ENCODE measurements at places on chromosomes 3 and 15.

DNA sequence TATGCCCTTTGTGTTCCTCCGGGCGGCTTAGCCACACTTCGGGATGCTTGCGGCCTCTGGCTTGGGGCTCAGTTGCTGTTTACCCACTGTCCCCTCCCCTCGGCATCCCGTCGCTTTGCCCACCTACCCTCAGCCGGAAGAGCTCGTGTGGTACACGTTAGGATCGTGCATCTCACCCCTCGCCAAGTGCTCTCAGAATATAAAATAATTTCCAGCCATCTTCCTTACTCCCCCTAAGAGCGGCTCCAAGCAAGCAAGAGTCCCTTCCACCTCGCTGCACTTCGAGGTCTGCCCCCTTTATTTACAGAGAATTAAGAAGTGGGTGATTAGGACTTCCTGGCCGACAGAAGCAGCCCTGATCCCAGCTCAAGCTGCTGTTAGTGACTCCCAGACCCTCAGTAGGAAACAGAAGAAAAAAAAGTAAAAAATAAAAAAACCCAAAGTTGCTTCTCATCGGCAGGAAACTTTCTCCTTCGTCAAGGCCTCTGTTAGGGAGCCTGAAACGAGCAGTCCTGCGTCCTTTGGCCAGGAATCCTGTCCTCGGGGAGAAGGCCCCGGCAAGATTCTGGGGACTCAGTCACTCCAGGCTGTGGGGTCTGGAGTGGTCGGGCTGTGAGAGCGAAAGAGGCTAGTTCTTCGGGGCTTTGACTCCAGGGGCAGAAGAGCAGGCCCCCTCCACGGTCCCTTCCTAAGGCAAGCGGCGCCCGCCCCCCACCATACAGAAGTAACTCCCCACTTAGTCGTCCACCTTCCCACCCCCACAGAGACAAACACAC is 3.0 kb downstream of the MEIS2 start:
- DNase-seq, result no peak

DNA sequence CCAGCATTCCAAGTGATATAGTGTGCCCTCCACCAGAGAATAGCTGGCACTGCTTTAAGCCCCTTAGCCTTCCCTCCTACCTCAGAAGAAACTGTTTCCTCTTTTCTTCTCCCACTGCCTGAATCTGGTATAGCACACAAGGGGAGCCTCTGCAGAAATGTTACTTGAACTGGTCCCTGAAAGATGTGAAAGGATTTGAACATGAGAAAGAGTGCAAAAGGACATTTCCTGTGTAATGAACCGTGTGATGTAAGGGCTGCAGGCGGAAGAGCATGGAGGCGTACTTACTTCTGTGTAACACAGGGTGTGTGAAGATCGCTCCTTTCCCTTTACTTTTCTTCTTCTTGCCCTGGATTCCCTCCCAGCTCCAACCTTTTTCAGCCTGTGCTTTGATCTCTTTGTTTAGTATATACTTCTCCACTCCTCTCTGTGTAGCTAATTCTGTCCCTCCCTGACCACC is 8.4 kb downstream of the TMOD3 start:
- DNase-seq, result no peak

GRCh38 chr3:148223266-148223665 is 474.4 kb upstream of the AGTR1 start:
- DNase-seq, result no peak

- no peak for DNase-seq
Measured at GRCh38 chr3:32379831-32380500, 11.7 kb upstream of the CMTM7 start.

GRCh38 chr15:29677455-29677854 is 144.8 kb downstream of the TJP1 start:
- no peak for DNase-seq

DNA sequence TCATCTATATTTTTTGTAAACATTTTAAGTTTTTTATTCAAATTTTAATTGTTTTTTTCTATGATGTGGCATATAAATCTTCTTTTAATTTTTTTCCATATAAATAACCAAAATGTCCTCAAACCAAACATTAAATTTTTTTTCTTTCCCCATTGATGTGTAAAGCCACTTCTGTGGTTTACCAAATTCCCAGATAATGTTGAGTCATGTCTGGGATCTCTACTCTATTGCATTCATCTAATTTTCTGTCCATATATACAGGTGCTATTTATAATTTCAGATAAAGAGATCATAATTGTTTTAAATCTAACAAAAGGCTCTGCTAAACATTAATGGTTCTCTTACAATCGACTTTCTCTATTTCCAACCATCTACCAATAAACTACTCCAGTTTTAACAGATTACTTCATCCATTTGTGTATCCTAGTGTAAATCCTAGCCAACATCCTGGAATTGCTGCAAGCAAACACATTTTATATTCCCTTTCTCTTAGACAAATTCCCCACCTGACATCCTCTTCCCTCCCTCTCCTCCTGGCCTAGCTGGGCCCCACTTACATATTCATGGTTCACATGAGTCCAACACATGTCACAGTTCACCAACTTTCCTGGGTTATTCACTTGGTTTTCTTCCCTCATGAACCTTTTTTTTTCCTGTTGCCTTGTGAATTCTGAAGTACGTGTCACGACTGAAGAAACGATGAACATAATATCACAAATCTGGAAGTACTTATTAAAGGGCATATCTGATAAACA is 368.0 kb upstream of the AGTR1 start:
- no peak for DNase-seq

DNA sequence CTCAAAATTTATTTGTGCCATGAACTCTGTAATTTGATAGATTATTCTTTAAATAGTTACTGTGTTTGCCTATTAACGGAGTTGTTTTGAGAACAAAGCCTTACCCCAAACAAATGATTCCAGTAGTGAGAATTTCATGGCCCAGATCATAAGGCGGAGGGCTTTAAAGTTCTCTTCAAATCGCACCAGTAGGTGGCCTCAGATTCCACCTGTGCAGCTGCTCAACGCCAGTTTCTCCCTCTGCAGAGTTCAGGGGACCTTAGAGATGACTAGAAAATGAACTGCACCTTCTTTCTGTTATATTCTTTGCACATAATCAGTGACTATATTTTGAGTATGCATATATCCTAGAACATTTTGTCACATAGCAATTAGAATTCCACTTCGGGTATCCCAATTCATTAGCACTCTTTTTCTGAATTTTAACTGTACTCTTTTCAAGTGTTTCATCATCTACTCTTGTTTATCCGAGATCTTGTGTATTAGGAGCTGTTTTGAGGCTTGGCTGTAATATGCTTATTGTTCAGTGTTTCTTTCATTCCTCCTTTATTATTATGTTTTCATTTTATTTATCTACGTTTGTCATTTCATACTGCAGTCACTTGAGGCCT is 232.6 kb upstream of the CHRM5 start:
- DNase-seq, result no peak

GRCh38 chr3:171822431-171823106 is 12.3 kb upstream of the PLD1 start:
- no peak for DNase-seq

GRCh38 chr15:42035435-42035761 is 14.6 kb upstream of the PLA2G4E start:
- no peak for DNase-seq
